ENCODE measurements at places on chromosomes 1 and 21. TPM values are rescaled to one million over a fixed set of nuclear protein-coding genes. Genes with fewer than 3 reads are reported as not detected.
A peak's percentile ranks its signal among the peaks of the same experiment; 100 is the strongest.

CHODL gene
- 1.5 TPM for total RNA-seq

NUDT4B gene
- 47.0 TPM for total RNA-seq

CLDN17 gene
- total RNA-seq = not detected

HSPA13 gene
- total RNA-seq = 19.9 TPM

RALGPS2 gene
- total RNA-seq = 4.9 TPM

GRCh38 chr1:185398599-185398998 is 81.6 kb upstream of the IVNS1ABP start:
- no peak overlapping the region for H3K27ac ChIP-seq
- H3K4me1 ChIP-seq = peaks cover 9% of the 10 kb centered on the region
- no peaks in the 10 kb centered on the region for H3K27me3 ChIP-seq
- H3K36me3 ChIP-seq = no peaks in the 10 kb centered on the region
- no peak overlapping the region for H3K4me3 ChIP-seq
- DNase-seq = no peak

DNA sequence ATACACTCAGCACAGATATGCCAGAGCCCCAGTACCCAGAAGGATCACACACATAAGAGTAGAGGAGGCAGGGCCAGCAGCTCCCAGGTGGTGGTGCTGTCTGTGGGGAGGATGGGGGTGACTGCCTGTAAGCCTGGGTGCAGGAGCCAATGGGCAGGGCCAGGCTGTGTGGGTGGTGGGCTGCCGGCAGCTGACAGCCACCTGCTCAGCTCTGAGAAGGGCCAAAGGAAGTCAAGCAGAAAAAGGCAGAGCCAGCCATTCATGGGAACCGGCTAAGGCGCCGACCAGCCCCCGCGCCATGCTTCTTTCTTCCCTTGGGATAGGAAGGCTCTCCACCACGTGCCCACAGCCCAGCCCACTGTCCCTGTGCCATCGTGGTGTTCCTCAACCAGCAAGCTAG is 14.1 kb downstream of the PIK3C2B start:
- H3K27ac ChIP-seq = peak overlapping the region; percentile 65
- no peak overlapping the region for H3K4me3 ChIP-seq
- H3K4me1 ChIP-seq = peaks cover 71% of the 10 kb centered on the region
- H3K36me3 ChIP-seq = no peaks in the 10 kb centered on the region

GRCh38 chr1:8879922-8880676 is 1.6 kb upstream of the ENO1 start:
- no peaks in the 10 kb centered on the region for H3K27me3 ChIP-seq
- H3K4me3 ChIP-seq = peak overlapping the region; percentile 97
- peak overlapping the region; percentile 98 for H3K27ac ChIP-seq
- no peaks in the 10 kb centered on the region for H3K36me3 ChIP-seq
- peak; percentile 50 for DNase-seq

DNA sequence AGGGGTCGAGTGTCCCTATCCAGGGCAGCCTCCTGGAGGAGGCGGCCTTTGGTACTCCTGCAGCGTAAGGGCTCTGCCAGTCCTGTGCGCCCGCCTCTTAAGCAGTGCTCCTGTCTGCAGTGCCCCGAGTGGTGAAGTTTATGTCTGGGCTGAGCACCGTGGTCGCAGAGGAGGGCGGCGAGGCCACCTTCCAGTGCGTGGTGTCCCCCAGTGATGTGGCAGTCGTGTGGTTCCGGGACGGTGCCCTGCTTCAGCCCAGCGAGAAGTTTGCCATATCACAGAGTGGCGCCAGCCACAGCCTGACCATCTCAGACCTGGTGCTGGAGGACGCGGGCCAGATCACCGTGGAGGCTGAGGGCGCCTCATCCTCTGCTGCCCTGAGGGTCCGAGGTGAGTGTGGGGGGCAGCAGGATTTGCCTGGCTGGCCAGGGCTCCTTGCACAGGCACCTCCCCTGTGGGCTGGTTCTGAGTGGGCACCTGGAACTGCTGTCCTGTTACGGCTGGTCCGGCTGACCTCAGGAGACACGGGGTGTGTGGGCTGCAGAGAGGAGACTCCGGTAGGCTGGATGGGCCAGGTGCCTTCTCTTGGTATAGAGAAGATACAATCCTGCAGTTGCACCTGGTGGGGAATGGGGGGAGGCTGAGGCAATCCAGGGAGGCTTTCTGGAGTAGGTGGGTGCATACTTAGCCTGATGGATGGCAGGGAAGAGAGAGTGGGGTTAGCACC is 66.8 kb downstream of the OBSCN start:
- peaks cover 16% of the 10 kb centered on the region for H3K4me1 ChIP-seq
- H3K36me3 ChIP-seq = no peaks in the 10 kb centered on the region
- no peaks in the 10 kb centered on the region for H3K27me3 ChIP-seq
- H3K4me3 ChIP-seq = peak overlapping the region; percentile 88

All from thoracic aorta (tissue), 2 donors.